ENCODE measurements at places on chromosomes 6 and 20.

DNA sequence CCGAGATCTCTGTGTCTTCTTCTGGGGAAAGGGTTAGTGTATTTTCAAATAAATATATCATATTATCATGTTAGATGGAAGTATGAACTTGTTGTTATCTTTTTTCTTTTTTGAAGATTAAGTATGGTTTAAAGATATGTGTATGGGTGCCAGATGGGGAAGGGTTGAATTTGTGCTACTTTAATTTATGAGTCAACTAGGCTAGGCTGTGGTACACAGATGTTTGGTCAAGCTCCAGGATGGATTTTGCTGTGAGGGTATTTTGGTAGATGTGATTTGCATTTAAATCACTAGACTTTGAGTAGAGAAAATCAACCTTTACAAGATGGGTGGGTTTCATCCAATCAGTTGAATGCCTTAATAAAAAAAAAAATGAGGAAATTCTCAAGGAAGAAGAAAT is 886.6 kb upstream of the ADGRB3 start:
- ATAC-seq = no peak

- ATAC-seq = no peak
Measured at GRCh38 chr6:163806755-163807499, 392.4 kb downstream of the QKI start.

- ATAC-seq = no peak
Measured at GRCh38 chr6:137299681-137300080, 80.5 kb upstream of the IFNGR1 start.

GRCh38 chr6:28770732-28771131 is 153.1 kb downstream of the TRIM27 start:
- no peak for ATAC-seq

DNA sequence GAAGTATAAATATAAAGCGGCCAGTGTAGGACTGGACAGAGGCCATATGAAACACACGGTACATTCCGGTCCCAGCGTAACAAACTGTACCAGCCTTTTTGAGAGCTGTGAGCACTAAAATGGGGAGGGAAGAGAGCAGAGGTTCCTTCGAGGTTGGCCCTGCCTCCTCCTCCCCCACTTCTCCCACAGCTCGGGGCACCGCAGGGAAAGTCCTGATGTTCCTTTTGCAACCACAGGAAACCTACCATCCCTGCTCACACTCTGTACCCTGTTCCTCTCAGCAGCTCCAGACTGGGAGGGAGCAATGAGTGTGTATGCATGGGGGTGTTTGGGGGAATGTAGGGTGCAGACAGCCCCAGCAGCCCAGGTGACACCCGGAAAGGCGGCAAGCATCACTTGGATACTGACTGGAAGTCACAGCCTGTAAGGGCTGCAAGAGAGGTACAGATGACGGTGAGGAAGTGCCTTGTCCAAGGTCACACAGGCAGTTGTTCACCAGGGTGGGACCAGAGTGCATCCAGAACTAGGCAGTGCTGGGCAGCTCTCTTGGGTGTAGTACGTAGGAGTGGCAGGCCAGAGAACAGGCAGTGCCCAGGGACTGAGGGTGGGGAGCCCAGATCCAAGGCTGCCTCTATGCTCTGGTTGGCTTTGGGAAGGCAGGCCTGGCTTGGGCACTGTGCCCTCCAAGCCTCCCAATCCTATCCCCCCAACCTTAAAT is 11.0 kb upstream of the ARMC12 start:
- ATAC-seq = peak; percentile 25

DNA sequence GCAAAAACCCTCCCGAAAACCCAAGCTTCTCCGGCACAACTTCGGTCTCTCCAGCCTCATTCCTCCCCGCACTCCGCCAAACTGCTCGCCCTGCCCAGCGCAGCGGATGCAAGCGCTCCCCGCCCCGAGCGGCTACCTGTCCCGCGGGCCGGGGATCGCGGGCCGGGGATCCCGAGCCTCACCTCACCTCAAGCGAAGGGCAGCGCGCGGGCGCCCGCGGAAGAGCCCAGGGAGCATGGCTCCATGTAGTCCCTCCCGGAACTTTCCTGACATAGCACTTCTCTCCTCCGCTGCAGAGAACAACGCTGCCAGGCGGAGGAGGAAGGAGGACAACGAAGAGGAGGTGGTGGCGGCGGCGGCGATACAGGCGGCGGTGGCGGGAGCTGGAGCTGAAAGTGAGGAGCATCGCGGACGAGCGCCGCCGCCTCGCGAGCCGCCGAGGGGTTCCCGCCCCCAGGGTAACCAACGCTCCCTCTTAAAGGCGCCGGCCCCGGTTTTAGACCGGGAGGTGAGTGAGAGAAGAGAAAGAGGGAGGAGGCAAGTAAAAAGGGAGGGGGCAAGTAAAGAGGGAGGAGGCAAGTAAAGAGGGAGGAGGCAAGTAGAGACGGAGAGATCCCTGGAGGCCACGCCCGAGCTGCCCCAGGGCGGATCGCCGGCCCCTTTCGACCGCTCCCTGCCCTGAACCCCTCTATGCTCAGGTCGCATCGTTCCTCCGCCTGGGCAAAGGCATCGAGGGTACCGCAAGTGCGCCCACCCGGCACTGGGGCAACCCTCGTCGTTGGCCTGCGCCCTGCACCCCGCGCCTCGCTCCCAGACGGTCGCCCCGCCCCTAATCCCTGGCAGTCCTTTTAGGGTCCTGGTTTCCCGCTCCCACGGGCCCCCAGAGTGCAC is at the start of gene GPR63:
Gene GPR63 (minus strand): TSS at position 397 of the 891 bp plus-strand sequence. CDS start 37,746 bp downstream, outside the sequence.
- ATAC-seq = peak; percentile 92

GRCh38 chr6:161186173-161186769 is 87.6 kb downstream of the AGPAT4 start:
- no peak for ATAC-seq

DNA sequence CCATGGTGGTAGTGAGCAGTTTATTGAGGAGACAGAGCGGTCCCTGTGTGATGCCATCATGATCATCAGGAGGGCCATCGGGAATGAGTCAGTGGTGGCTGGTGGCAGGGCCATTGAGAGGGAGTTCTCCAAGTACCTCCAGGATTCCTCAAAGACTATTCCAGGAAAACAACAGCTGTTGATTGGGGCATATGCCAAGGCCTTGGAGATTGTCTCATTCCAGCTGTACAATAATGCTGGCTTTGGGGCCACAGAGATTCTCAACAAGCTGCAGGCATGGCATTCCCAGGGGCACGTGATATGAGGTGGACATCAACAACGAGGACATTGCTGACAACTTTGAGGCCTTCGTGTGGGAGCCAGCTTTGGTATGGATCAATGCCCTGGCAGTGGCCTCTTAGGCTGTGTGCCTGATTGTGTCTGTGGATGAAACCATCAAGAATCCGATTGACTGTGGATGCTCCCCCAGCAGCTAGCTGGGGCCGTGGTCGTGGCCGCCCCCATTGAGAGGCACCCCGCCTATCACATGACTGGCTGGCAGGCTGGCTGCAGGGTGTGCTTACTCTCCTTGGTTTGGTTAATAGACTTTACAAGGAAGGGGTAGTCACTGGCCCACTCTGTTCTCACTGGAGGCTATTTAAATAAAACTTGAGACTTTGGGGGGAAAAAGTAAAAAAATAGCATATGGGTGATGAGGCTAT is 16.7 kb downstream of the RAET1E start:
- no peak for ATAC-seq

Measured in activated T-helper 17 cell treated with anti-CD3 and anti-CD28 coated beads, Interleukin-2, amount 50 U/mL, for 72 hours (primary cell).